Activated CD4-positive, alpha-beta T cell treated with anti-CD3 and anti-CD28 coated beads for 24 hours (primary cell): ENCODE measurements at places on chromosomes 12 and 14.

DNA sequence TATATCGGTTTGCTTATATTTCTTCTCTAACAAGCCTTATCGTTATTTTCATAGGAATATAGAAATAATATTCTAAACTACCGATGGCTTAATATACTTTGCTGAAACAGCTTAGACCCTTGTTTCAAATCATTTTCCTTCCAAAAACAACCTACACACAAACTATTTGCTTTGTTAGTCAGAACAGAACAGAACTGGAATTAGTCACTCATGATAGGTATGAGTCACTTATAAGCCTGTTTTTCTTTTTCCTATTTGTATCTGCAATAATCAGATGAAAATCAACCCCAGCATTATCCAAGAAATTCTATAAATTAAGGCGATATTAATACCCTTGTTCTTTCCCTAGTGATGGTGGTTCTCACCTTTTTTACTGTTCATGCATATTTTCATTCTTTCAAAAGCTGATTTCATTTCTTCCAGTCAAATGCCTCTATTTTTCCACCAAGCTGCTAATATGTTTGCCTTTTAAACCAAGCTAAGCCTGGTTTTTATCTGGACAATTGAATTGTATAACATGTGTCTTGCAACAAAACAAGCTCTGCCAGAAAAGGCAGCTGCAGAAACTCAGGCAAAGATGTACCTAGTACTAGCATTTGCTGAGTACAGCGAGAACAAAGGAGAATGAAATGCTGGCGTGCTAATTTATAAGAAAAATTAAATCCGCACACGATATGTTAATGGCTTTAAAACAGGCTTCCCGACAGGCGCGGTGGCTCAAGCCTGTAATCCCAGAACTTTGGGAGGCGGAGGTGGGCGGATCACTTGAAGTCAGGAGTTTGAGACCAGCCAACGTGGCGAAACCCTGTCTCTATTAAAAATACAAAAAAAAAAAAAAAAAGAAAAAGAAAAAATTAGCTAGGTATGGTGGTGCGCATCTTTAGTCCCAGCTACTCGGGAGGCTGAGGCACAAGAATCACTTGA lies 1418.2 kb downstream of the AACS start:
- no peak for DNase-seq

- DNase-seq: no peak
Observed at GRCh38 chr12:42652048-42652447, 62.5 kb upstream of the PRICKLE1 start.

- no peak for DNase-seq
Observed at GRCh38 chr12:93302331-93303229, 75.1 kb upstream of the NUDT4 start.

GRCh38 chr12:65826353-65827171 lies 2.3 kb downstream of the HMGA2 start:
- DNase-seq: no peak

GRCh38 chr14:32417956-32418552 lies 89.0 kb downstream of the AKAP6 start:
- no peak for DNase-seq

- no peak for DNase-seq
Observed at GRCh38 chr14:31920989-31921650, 156.0 kb upstream of the ARHGAP5 start.
